ENCODE measurements at places on chromosomes 5 and 9.
A peak's percentile ranks its signal among the peaks of the same experiment; 100 is the strongest.

GRCh38 chr5:168935183-168935582, 356.0 kb upstream of the PANK3 start:
- DNase-seq: no peak

- DNase-seq: peak; percentile 52
Measured at GRCh38 chr5:37837414-37838032, 2.3 kb downstream of the GDNF start.

DNA sequence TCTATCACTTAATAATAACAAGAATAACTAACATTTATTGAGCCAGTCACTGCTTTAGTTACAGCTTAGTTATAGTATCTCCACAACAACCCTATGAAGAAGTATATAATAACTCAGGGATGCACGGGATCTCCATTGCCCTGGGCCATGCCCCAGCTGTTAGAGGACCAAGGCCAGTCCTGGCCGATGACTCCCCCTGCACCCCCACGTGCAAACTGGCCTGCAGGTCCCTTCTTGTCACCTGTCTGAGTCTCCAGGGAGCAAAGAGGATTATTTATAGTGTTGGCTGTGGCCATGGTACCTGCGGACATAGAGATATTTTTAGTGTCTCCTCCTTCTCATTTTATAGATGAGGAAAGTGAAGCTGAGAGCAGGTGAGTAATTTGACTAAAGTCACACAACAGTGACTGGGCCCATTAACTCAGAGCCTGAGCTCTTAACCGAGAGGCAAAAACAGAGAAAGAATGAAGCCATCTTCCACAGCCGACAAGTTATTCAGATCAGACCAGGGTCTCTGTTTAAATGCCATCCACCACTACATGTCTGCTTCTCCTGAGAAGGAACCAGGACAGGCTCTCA, 94.4 kb downstream of the TMEM215 start:
- no peak for DNase-seq

GRCh38 chr5:158886086-158886485, 213.6 kb downstream of the EBF1 start:
- no peak for DNase-seq

GRCh38 chr9:100216178-100216787, 117.2 kb downstream of the INVS start:
- peak; percentile 12 for DNase-seq

- no peak for DNase-seq
Measured at GRCh38 chr9:76835571-76836283, 70.2 kb downstream of the PRUNE2 start.

GRCh38 chr9:38157711-38158110, 88.7 kb upstream of the SHB start:
- no peak for DNase-seq

DNA sequence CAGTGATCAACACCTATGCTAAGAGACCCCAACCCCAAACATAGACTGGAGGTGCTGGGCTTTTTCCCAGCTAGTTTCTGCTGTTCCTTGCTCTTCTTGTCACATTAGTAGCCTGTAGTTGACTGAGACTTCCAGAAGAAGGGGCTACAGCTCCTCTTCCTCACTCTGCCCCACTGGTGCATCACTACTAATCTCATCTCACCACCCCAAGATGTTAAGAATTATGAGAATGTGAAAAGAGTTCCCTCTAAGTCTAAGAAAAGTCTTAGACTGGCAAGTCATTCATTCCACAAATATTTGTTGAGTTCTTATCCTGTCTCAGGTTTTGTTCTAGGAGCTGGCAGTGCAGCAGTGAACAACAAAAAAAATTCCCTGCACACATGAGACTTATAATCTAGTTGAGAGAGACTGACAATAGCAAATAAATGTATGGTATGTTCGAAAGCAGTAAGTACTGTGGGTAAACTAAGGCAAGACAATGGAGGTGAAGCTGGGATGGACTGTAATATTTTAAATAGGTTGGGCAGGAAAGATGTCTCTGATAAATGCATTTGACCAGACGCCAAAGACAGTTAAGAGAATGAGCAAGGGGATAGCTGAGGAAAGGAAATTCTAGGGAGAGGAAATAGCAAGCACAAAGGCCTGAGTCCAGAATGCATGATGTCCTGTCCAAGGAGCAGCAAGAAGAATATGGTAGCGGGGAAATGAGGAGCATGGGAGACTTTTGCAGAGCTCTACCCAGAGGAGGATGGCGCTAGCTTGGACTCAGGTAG, 92.3 kb downstream of the PTCD2 start:
- no peak for DNase-seq

- DNase-seq: no peak
Measured at GRCh38 chr9:68975365-68976043, 38.4 kb downstream of the PRKACG start.

- no peak for DNase-seq
Measured at GRCh38 chr5:35857606-35858205, 1.0 kb downstream of the IL7R start.

DNA sequence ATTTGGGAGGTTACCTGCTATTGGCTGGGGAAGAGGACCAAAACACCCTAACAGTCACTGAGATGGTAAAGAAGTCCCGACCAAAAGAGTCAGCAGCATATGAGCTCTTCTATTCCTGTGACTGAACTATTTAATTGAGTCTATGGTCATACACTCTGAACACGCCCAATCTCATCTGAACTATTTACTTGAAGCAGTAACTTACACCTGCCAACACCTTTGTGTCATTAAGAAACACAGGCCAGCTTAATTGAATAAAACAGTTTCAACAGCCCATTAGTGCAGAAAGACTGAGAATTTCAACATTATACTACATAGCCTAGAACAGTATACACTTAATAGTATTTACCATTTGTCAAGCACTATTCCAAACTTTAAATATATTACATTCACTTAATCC, 47.8 kb downstream of the NR6A1 start:
- no peak for DNase-seq

DNA sequence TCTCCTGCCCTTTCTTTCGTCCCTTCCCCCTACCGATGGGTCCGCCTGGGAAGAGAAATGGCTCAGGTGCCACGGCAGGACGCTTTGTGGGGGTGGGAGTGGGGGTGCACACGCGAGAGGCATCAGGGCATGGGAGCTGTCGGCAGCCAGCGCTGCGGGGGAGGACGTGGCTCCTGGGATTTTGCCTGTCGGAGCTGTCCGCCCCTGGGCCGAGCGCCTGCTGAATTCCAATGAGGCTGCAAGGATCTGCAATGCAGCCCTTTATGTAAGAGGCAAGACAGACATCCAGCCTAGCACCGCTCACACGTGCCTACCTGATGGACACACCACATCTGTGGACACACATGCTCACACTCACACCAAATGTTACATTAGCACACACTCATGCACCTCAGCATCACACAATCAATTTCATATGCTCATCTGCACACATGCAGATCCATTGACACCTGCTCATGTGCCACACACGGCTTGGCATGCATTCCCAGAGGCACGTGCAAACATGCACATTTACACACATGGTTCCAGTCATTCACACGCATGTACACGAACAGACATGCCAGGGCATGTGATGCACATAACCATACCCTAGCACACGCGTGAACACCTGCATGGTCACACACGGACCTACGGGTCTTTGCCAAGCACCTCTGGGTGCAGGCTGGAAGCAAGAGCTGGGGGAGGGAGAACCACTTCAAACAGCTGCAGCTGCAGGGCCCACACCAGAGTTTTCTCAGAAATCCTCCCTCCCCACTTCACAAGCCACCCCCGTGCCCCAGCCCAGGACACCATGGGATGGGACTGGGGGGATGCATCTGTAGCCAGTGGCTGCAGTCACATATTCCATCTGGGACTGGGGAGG, 1.4 kb downstream of the GRIN1 start:
- no peak for DNase-seq

DNA sequence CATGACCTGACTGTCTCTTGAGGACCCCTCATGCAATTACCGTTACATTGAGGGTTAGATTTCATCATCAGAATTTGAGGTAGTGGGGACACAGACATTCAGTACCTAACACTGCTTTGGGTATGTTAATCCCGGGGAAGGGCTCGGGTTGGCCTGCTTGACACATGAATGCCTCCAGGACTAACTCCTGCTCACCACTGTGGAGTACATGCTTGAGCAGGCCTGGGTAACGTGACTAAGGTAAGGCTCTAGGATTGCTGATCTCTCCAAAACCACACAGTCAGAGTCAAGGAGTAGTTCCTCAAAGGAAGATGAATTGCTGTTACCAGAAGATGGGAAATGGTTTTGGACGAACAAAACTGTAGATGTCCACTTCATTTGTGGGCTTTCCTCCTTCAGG, 376.3 kb upstream of the ZNF462 start:
- no peak for DNase-seq

GRCh38 chr5:175162036-175162435, 281.9 kb downstream of the DRD1 start:
- no peak for DNase-seq

DNA sequence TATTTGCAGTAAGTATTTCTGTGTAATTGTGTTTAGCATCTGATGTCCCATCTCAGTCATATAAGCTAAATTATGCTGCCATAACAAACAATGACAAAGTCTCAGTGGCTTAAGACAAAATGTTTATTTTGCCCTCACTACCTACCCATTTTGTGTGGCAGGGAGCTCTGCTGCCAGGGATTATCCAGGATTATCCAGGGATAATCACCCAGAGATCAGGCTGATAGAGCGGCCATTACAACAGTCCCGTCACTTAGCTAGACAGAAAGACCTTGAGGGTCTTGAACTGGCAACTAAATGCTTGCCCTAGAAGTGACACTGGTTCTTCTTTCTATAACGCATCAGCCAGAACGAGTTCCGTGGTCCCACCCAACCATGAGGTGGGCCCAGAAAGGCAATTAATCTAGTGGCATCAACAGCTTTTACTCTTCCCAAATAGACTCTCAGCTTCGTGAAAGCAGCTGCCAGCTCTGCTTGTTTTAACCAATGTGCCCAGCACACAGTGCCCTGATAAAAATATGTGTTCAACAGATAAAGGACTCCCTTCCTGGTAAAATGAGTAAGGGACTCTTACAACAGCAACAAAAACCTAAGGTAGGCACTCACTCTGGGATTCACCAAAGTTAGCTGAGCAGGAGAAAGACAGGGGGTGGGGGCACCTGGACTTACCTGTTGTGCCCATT, 22.8 kb downstream of the CCDC69 start:
- DNase-seq: no peak

- DNase-seq: no peak
Measured at GRCh38 chr9:111348821-111349271, 18.8 kb upstream of the OR2K2 start.
